Activated naive CD8-positive, alpha-beta T cell treated with anti-CD3 and anti-CD28 coated beads, Interleukin-2, amount 50 U/mL, for 24 hours (primary cell): ENCODE measurements at places on chromosomes 4 and X.

- no peak for DNase-seq
These were observed 273.0 kb downstream of the SLC7A11 start for GRCh38 chr4:137968956-137969678.

DNA sequence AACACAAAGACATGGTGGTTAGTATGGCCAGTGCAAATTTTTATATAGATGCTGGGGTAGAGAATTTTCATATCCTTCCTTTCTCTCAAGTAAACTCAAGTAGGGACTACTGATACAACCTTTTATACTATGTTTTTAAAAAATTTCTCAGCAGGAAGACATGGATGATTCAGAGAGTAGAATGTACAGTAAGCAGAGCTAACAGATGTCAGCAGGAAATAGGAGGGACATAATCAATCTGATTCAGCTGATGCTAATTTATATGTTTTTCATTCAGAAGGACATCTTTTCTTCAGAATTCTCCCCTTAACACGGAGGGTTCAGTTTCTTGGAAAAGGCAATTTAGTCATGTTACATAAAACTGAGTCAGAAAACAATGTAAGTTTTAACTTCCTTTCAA lies 95.4 kb downstream of the GRIA2 start:
- no peak for DNase-seq

DNA sequence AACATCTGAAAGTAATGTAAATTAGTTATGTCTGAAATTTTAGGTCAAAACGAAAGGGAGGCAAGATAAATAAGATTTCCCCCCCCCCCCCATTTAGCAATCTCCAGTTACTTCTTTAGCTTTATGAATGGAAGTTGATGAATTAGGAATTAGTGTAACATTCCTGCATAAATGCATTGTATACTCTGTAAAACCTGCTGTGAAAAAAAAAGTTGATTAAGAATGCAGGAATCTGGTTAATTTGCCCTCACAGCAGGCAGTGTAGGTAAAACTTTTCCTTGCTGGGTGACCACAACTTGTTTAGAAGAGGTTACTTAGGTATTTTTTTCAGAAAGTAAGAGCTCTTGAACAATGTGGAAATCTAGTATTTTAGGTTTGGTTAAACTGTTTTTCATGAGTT lies 15.3 kb downstream of the LARP7 start:
- DNase-seq = no peak

DNA sequence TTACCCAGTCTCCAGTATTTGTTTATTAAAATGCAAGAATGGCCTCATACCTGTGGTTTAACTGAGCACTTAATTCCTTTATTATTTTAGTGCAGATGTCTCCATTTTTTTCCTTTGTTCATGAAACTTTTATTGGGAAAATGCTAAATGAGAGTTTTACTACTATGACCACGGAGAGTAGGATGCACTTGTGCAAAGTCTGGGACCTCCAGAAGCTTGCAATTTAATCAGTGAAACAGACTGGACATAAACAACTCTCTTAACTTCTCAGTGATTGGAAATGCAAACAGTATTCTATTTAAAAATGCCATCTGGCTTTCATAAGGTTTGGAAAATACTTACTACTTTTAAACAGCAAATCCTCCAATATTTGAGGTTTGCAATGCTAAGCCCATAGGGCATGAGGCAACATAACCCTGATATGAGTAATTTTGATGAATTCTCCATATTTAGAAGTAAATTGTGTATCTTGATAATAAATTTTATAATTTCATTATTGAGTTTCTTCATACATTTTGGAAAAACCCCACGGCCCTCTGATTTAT lies 718.7 kb upstream of the MAGEB2 start:
- DNase-seq = no peak

- DNase-seq = no peak
These were observed 227.3 kb downstream of the QDPR start for GRCh38 chr4:17284323-17285175.

DNA sequence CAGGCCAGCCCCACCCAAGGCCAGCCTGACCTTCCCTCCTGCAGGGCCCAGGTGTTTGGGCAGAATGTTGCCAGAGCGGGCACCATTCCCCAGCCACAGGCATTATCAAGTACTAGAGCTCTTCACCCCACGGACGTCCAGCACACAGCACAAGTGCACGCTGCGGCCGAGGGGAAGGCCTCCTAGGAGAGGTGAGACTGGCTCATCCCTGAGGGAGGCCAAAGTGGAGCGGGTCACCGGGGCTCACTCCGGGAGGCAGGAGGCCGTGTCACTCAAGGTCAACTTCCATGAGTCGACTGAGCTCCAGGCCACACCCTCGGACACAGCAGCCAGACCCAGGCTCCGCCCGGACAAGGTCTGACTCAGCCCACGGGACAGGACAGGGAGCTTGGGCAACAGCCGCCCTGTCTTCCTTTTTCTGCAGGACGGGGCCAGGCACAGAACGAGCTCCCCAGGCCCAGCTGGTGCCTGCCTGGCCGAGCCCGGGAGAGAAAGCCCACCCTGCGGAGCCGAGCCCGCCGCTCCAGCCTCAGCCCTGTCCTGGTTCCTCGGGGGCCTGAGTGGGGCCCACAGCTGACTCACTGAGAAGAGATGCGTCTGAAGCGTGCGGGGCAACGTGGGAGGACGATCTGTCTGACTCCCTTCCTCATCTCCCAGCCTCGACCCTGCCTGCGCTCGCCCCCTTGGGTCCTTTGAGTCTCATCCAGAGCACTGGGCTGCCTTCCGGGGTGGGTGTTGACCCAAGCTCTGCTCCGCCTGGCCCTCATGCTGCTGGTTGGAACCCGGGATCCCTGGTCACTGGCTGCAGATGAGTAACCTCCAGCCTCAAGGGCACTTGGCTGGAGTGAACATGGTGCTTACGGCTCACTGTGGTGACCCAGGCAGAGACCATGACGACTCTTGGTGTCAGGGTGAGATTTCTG lies 1.6 kb downstream of the SLC49A3 start:
- DNase-seq = no peak

DNA sequence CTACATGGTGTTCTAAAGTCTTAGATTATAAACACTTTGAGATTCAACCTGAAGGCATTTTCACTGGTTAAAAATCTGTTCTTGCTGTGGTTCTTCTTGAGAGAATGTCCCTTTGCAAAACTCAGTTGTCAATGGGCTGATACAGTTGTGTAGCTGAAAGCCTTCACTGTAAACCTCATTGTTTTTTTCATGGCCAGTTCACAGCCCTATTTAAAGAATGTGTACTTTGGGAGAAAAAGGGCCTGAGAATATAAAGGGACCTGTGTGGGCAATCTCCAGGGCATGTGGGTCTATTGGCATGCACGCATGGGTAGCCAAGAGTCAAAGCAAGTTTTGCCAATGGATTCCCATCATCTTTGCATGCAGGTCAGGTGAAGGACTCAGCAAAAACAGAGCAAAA lies 7.8 kb upstream of the MAP7D3 start:
- DNase-seq = no peak

DNA sequence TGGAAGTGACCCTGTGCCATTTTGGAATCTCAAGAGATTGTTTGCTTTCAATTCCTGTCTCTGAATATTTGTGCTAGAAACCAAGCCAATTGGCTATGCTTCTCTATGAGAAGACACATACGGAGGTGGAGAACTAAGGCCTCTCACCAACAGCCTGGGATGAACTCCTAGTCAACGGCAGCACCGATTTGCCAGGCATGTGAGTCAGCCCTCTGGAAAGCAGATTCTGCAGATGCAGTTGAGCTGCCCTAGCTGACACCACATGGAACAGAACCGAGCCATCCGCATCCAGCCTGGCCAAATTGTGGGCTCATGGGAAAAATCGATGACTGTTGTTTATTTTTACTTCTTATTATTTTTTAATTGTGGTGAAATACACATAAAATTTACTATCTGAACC lies 58.2 kb upstream of the WDFY3 start:
- DNase-seq = no peak

DNA sequence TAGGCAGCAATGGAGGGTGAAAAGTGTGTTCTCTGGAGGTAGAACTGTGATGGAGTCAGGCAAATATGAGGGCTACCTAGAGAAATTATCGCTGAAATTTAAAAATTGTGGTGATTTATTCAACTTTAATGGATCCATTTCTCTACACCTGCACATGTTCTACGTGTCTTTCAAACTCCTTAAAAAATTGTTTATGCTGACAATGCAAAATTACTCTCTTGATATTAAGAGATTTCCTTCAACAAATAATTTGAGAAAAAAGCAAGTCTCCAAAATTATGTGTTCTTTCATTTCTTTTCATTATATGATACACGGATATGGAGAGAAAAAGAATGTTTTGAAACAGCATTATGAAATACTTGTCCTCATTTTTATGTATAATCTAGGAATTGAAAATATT lies 1151.4 kb upstream of the PABPC4L start:
- no peak for DNase-seq

DNA sequence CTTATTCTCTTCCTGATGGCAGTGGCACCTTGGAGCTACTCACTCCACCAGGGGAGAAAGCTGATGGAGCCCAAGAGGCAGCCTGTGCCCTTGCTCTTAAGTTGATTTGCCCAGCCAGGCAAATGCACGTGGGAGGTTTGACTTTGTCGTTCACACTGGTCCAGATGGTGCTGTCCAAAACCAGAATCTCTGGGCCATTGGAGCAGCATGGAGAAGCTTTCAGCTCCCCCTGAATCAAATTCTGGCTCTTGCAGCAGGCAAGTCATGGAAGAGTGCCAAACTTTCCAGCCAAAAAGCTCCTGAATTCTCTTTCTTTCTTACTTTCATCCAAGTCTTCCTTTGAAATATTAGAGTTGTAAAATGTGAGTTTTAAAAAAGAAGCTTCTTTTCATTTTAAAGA lies 970.4 kb downstream of the RPA4 start:
- no peak for DNase-seq

- peak; percentile 59 for DNase-seq
These were observed 30.4 kb downstream of the ELF4 start for GRCh38 chrX:130079824-130080406.

DNA sequence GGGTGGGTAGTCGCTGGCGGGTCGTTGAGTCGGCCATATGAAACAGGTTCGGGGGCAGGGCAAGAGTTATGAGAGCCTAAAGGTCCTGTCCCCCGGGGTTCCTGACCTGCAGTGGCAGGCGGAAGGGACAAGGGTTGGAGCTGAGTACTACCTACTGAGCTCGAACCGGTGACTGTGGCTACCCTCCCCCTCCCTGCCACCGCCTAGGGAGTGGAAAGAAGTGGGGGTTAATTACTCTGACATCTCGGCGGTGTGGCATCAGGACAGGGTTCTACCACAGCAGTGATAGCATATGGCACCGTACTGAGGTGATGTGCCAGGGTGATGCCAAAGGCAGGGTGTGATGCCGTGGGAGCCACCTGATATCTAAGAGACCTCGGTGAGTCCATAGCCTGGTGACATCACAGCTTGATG lies 307 bp downstream of the ATG4A start:
- DNase-seq = peak; percentile 24

GRCh38 chr4:98406819-98407218 lies 145.6 kb downstream of the RAP1GDS1 start:
- no peak for DNase-seq
